ENCODE measurements at places on chromosomes 16 and 17.
A peak's percentile ranks its signal among the peaks of the same experiment; 100 is the strongest.

DNA sequence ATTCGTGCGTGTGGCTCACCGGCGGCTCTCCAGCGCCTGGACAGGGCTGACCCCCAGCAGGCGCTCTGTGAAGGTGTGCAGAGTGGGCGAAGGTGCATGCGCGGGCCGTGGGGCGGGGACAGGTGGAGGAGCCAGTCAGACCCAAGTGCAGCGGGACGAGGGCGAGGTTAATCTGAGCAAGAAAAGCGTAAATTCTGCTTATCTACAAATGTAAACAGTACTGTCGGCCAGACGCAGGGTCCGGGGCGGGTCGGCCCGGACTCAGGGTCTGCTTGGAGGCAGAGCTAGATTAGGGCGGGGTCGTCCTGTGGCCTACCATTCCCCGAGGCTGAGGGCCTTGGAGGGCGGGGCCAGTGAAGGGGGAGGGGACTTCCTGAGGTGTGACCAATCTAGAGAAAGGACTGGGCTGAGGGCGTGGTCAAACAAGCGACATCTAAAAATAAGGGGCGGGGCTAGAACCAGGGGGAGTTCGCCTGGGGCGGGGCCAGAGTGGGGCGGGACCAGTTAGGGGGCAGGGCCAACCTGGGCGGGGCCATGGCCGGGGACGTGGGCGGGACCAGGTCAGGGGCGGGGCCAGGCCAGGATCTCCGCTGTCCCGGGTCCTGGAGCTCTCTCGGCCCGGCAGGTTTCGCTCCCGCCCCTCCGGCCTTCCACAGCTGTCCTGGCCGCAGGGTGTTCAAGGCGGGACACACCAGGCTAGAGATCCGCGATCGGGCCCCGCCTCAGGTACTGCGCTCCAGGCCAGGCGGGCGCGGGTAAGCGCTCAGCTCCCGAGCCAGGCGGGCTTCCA, at the start of gene SEC14L5:
TSS of gene SEC14L5 (plus strand) at position 611 of the 790 bp plus-strand sequence. CDS start 994 bp downstream, outside the sequence.
- peak; percentile 87 for DNase-seq

DNA sequence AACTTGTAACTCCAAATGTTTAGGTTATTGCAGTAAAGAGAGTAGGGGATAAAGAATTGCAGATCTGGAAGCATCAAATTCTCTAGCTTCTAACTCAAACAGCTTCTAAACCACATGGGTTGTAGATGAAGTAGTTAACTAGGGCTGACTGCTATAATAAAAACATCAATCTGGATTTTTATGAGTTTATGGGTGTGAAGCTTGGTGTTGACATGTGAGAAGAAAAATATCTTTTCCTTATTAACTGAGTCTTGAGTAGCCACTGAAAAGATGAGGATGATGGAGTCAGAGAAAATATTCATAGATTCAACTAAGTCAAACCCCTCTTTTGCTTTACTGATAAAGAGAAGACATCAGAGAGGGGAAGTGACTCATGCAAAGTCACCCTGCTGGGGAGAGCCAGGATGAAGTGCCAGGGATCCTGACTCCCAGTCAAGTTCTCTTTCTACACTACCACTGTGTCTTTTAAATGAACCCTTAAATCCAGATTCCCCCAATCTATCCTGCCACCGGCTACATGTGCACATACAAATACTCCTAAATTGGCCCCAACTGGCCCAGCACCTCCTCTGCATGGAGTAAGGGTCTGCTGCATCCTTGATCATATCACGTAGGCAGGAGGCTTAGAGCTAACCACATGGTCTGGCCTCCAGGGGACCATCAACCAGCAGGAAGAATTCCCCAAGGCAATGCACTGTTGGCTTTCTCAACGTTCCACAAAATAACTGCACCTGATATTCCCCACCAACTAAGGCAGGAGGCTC, 264.0 kb upstream of the CCL2 start:
- no peak for DNase-seq

- DNase-seq, result no peak
Measured at GRCh38 chr16:67544329-67544841, 15.8 kb downstream of the RIPOR1 start.

DNA sequence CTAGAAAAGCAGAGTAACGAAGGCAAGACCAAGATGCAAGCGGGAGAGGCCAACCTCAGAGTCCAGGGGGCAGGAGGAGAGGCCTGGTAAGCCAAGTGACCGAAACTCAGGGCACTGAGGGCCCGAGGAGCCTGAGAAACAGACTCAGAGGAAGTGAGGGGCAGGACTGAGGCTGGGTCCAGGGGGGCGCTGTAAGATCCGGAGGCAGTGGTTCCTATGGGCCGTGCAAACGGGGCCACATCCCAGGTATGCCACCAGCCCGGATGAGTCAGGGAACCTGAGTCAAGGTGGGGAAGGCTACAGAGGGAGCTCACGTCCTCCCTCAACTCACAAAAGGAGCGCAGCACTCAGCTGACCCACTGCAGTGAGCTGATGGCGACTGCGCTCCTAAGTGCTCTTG, 8.3 kb downstream of the ZDHHC7 start:
- DNase-seq, result no peak

DNA sequence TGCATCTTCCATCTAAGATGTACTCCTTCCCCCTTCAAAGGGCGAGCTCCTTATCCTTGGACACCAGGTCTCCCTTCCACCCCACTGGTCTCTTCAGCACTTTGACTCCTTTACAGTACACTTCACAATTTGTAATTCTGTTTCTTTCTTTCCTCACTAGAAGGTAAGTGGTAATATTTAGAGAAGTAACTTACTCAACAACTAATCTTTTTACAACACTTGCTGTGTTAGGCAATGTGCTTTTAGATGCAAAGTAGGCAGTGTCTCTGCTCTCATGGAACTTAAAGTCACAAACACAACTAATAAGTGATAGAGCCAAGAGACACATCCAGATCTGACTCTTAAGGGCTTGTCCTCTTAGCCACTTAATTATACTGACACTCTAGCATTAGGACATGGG, 6.4 kb downstream of the SIAH1 start:
- DNase-seq, result no peak

GRCh38 chr17:54881255-54881972, 19.2 kb upstream of the TOM1L1 start:
- no peak for DNase-seq

DNA sequence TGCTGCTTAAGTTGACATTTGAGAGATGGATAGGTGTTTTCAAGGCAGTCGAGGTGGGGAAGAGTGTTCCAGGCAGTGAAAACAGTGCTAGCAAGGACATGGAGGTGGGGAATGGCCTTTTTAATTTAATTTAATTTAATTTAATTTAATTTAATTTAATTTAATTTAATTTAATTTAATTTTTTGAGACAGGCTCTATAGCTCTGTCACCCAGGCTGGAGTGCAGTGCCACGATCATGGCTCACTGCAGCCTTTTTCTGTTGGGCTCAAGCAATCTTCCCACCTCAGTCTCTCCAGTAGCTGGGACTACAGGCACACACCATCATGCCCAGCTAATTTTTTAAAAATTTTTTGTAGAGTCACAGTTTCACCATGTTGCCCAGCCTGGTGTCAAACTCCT, 32.2 kb upstream of the CACNG4 start:
- no peak for DNase-seq

DNA sequence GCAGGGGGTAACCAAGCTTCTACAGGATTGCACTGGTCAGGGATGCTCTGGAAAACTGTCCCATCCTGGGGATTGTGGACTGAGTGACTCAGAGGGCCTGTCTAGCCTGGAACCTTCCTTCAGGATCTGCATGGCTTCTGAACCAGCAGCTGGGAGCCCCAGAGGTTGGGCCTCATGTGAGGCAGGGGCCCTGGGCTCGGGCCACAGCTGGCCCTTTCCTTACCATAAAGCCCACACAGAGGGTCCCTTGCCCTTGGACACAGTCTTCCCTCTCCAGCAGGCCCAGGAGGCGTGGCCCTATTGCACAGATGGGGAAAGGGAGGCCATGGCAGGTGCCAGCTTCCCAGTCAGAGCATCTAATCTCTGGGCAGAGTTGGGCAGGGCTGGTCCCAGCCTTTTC, 30.5 kb downstream of the ADCY7 start:
- no peak for DNase-seq

DNA sequence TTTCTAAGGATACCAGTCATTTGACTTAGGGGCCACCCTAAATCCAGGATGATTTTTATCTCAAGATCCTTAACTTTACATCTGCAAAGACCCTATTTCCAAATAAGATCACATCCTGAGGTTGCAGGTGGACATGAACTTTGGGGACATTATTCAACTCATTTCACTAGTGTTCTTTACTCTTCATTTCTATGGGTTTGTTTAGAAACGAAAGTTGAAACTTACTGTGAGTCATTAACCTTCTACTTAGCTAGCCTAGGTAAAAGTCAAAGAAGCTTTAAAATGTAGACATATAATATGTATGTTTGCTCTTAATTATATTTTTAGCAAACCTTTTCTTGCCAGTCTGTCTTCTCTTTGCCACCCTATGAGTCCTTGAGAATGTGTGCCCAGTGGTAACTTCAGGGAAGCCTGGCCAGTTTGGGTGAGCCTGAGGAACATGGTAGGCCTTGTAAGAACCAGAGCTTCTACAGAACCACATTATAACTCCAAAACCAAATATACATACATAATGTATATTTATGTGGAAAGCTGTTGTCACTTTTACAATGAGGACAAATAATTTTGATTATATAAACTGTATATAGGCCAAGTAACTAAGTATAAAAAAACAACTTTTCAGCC, 38.4 kb downstream of the BPTF start:
- DNase-seq, result no peak

- no peak for DNase-seq
Measured at GRCh38 chr17:56159826-56160380, 6.6 kb downstream of the ANKFN1 start.

- DNase-seq, result no peak
Measured at GRCh38 chr16:61681124-61681523, 355.1 kb downstream of the CDH8 start.

DNA sequence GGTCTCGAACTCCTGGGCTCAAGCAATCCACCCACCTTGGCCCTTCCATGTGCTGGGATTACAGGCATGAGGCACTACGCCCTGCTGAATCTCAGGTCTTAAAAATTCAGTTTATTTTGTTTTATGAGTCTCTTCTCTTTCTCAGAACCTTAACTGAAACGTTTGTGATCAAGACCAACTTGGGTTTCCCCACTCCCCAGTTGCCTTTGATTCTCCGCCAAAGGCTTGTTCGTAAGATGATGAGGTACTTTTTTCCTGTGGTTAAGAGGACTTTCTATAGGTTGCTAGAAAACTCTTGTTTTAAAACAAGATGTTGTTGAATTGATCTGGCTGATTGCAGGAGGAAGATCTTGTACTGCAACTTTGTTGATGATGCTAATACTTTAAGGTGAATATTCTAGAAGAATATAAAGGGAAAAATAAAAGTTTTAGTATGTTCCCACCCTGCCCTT, 11.7 kb downstream of the ABCC1 start:
- peak; percentile 37 for DNase-seq

DNA sequence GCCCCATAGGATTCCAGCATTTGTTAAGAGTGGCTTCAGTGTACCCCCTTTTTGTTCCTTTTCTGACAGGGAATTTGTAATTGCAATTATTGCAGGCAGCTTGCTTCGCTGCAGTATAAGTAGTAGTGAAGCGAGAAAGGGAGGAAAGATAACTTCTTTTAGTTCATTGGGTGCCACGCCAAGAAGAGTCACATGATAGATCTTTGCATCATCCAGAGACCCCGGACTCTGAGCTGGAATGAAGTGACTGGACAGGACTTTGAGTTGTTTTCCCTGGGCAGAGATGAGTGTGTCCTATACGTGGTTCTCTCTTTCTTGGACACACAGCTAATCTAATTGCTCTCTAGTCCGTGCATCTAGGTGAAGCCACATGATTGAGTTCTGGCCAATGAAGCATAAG, 44.8 kb upstream of the PMFBP1 start:
- no peak for DNase-seq

DNA sequence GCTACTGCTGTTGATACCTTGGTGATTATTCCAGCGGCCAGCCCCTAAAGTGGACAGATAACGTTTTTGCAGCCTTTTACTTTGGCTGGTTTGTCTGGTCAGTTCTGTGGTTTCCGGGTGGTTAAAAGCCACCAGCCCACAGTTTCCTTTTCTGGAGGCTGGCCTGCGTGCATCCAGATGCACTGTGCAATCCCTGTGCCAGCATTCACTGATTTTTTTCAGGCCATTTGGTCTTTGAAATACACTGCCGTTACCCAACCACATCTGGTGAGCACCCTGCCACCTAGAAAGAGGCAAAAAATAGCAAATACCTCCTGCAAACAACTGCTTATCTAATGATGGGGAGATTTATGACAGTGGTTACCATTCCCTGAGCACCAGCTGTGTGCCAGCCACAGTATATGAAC, 797 bp downstream of the NUDT7 start:
- no peak for DNase-seq

- DNase-seq, result peak; percentile 51
Measured at GRCh38 chr16:68396481-68396880, 51.8 kb downstream of the SMPD3 start.

GRCh38 chr17:26775219-26775822, 518.6 kb upstream of the WSB1 start:
- no peak for DNase-seq

DNA sequence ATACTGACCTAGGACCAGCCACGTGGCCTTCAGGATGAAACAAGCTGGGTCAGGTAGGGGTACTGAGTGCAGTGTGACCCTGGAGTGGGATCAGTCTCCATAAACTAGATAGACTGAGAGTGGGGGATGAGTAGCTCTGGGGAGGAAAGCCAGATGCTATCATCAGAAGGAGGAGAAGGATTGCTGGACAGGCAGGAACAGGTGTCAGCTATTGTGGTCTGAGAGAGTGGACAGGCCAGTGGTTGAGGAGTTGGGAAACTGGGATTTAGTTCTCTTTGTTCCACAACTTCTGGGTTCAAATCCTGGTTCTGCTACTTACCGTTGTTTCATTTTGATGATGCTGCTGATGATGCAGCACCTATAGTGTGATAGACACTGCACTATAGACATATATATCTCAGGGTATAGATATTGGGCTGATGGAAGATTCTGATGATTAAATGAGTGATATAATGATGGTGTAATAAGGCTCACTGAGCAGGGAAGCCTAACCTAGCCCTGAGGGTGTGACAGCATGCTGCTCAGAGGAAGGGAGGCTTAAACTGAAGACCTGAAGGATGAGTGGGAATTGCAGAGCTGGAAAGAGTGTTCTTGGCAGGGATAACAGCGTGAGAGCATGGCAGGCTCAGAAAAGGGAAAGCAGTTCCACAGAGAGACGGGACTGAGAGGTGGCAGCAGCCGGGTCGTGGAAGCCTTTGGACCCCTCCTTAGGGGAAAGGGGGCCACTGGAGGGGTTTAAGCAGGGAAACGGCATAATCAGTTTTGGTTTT, 66.0 kb downstream of the SNX20 start:
- DNase-seq, result no peak

DNA sequence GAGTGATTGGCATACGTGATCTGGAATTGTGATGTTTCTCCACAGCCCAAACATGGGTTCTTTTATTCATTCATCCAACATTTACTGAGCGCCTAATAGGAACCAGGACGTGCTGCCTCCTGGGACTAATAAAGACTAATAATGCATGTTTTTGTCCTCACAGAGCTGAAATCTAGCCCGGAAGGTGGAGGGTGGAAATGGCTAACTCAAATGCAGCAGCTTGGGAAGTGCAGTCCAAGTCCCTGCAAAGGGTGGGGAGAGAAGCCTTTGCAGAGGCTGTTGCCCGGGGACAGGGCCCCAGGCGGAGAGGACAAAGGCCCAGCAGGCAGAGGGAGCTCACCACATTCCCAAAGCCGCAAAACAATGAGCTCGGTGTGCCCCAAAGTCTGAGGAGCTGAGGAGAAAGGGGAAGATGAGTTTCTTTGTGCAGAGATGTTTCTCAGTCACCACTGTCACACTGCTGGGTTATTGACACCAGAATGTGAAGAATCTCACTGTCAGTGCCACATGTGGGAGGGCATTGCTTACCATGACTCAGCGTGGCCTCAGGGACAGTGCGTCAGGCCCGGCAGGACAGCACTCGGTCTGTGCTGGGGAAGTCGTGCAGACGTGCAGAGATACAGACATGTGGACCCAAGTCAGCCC, 118.2 kb upstream of the CHMP6 start:
- no peak for DNase-seq

- no peak for DNase-seq
Measured at GRCh38 chr17:51805765-51806164, 352.7 kb downstream of the CA10 start.

Data from stimulated activated CD4-positive, alpha-beta T cell treated with anti-CD3 and anti-CD28 coated beads, Interleukin-4, amount 100 ng/mL, for 4 hours (primary cell).